Activated T-cell treated with anti-CD3 and anti-CD28 coated beads, Interleukin-2, amount 50 U/mL, for 24 hours (primary cell): ENCODE measurements at places on chromosomes 11 and 22.
A peak's percentile ranks its signal among the peaks of the same experiment; 100 is the strongest.

- H3K27ac ChIP-seq = no peak overlapping the region
- no peaks in the 10 kb centered on the region for H3K4me1 ChIP-seq
- peaks cover 12% of the 10 kb centered on the region for H3K27me3 ChIP-seq
- H3K4me3 ChIP-seq = no peak overlapping the region
- H3K36me3 ChIP-seq = no peaks in the 10 kb centered on the region
These were observed 28.8 kb upstream of the PPFIA1 start for GRCh38 chr11:70241709-70242108.

- no peak overlapping the region for H3K4me3 ChIP-seq
- peaks cover 7% of the 10 kb centered on the region for H3K4me1 ChIP-seq
- DNase-seq = no peak
- no peak overlapping the region for H3K27ac ChIP-seq
These were observed 25.4 kb upstream of the FXYD2 start for GRCh38 chr11:117849781-117850414.

DNA sequence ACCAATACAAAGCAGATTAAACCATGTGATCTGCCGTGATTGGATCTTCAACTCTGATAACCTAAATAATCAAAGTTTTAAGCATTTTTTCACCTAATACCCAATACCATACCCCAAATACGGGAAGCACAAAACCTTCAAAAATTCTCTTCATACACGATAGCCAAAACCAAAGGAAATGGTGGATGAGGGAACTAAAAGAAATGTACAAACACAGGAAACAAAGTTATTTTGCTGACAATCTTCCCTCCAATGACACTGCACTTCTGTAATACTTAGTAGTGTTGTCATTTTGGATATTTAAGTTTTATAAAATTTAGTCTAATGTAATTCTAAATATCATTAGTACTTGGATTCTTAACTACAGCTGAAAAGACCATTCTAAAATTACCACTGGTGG is 27.0 kb downstream of the CSTF3 start:
- peaks cover 52% of the 10 kb centered on the region for H3K36me3 ChIP-seq
- peaks cover 5% of the 10 kb centered on the region for H3K4me1 ChIP-seq
- no peaks in the 10 kb centered on the region for H3K27me3 ChIP-seq
- H3K4me3 ChIP-seq = no peak overlapping the region

DNA sequence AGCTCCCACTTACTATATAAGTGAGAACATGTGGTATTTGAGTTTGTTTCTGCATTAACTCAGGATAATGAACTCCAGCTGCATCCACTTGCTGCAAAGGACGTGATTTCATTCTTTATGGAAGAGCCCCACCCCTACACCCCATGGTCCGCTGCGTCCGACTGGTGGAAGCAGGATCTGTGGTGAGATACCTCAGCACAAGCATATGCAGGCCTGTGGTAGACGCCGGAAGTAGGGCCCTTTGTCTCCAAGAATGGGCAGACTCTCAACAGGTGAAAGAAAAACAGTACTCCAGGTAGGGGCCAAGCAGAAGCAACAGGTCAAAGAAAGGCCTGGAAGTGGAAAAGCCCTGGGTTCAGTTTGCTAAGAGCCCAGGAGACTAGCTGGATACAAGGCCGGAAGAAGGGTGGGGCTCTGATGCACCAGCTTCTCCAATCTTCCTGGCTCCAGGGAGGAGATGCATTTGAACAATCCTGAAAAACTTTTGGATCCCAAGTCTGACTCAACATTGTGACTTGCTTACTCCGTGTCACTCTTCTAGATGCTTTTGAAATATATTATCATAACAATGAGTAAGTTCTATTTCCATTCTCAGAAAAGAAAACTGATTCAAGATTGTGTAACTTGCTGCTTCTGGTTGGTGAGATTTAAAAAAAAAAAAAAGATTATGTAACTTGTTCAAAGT is 30.4 kb downstream of the NEAT1 start:
- H3K36me3 ChIP-seq = peaks cover 4% of the 10 kb centered on the region
- no peaks in the 10 kb centered on the region for H3K27me3 ChIP-seq
- peak; percentile 42 for DNase-seq
- peak overlapping the region; percentile 80 for H3K27ac ChIP-seq
- H3K4me3 ChIP-seq = peak overlapping the region; percentile 58

DNA sequence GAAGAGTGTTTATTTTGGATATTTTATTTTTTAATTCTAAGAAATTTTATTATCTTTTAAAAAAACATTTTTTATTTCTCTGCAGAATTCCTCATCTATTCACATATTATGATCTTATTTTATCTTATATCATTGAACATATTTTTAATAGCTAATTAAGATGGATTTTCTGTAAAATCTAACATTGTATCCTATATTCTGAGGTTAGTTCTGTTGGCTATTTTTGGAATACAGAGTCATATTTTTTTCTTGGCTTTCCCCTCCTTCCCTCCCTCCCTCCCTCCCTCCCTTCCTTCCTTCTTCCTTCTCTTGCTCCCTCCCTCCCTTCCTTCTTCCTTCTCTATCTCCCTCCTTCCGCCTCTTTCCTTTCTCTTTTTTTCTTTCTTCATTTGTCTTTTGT is 2326.6 kb upstream of the RAG2 start:
- H3K27me3 ChIP-seq = no peaks in the 10 kb centered on the region
- H3K4me3 ChIP-seq = no peak overlapping the region
- no peak overlapping the region for H3K27ac ChIP-seq
- no peak for DNase-seq
- no peaks in the 10 kb centered on the region for H3K4me1 ChIP-seq
- H3K36me3 ChIP-seq = no peaks in the 10 kb centered on the region

GRCh38 chr11:72642884-72643522 is 31.2 kb downstream of the PDE2A start:
- H3K4me3 ChIP-seq = peak overlapping the region; percentile 21
- H3K36me3 ChIP-seq = no peaks in the 10 kb centered on the region
- no peaks in the 10 kb centered on the region for H3K27me3 ChIP-seq
- H3K27ac ChIP-seq = no peak overlapping the region

DNA sequence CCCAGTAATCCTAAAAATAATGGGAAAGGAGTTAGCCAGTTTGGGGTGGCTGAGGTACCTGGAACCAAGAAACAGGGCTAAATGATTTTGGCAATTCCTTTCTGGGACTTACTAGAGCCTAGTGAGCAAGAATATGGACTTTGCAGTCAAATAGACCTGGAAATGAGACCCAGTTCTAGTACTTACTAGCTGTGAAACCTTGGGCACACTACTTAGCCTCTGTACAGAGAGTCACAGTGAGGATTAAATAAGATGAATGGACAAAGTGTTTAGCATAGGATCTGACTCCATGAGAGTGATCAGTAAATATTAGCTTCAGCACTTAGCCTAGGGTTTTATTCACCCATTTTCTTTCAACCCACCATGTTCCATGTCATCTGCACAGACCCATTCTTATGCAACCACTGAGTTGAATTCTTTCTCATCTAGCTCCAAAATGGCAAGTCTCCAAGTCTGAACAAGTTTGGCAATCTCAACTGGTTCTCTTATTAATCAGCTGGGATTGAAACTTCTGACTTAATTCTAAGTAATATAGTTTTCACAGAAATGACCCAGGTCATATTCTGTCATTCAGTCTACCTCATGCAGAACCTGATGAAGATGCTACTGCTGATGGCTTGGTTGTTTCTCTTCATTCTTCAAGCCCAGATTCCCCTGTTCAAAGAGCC is 15.0 kb upstream of the SORL1 start:
- no peak overlapping the region for H3K4me3 ChIP-seq
- H3K27me3 ChIP-seq = no peaks in the 10 kb centered on the region
- peak overlapping the region; percentile 39 for H3K27ac ChIP-seq
- H3K36me3 ChIP-seq = no peaks in the 10 kb centered on the region
- H3K4me1 ChIP-seq = peaks cover 64% of the 10 kb centered on the region

DNA sequence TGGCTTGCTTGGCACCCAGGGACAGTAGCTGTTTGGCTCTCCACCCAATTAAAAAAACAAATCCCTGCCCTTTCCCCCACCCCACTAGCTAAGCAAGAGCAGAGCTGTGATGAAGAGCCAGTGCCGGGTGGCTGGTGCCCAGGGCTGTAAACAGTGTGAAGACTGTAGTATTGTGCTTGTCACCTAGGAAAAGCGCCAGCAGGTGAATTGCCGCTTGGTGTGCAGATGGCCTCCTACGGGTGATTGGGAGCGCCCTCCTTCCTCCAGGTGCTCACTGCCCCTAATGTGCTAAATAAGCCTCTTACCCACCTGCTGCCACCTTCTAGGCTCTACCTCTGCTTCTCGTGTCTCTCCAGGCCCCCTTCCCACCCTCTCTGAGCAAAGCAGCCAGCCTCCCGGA is 18.4 kb upstream of the RAPSN start:
- peak overlapping the region; percentile 83 for H3K27ac ChIP-seq
- DNase-seq = no peak
- no peak overlapping the region for H3K4me3 ChIP-seq
- peaks cover 17% of the 10 kb centered on the region for H3K4me1 ChIP-seq

DNA sequence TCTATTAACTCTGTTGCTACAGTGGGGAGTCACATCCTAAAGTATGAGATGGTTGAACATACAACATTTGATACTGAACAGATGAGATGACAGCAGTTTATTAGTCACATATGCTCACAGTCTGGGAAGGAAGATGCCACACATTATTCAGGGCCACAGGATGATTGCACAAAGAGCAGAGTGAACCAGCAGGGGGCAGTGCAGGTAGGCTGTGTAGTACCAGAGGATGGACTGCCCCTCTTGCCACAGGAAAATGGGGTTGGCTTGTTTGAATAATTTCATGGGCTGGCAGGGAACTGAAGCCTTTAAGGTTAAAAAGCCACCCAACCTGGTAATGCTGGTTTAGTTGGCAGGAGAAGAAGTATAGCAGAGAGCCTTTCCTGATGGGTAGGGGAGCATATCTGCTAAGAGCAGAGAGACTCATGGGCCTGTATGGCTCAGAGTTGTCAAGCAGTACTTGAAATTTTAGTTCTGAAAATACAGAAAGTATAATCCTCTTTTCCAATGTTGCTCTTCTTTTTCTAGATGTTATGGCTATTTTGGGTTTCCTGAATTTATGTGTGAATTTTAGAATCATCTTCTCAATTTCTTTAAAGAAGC is 180.4 kb upstream of the B3GAT1 start:
- peak; percentile 60 for DNase-seq
- H3K4me1 ChIP-seq = no peaks in the 10 kb centered on the region
- peaks cover 10% of the 10 kb centered on the region for H3K27me3 ChIP-seq
- H3K27ac ChIP-seq = no peak overlapping the region
- H3K36me3 ChIP-seq = no peaks in the 10 kb centered on the region

DNA sequence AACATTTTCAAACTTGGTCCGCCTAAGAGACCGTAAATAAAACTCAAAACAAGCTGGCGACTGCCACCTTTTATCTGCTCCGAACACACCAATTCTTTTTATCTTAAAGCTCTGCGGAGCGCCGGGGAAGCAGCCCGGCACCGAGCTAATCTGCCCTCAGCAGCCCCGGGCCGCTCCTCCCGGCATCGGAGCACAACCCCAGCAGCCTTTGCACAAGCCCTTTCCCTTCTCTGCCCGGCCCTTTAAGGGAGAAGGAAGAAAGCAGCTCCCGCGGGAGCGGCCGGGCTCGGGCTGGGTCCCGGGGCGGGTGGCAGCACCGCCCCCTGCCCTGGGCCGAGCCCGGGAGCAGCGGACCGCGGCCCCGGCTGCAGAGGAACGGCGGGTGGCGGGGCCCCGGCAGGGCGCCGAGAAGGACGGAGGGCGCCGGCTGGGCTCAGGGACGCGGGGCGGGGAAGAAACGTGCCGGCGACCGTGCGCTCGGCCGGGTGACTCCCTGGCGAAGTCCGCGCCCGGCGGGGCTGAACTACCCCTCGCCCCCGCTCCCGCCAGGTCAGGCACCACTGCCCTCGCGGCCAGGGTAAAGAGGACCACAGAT is 133.6 kb upstream of the C11orf58 start:
- peaks cover 63% of the 10 kb centered on the region for H3K27me3 ChIP-seq
- peak overlapping the region; percentile 75 for H3K4me3 ChIP-seq
- peak; percentile 49 for DNase-seq
- peaks cover 28% of the 10 kb centered on the region for H3K4me1 ChIP-seq
- H3K36me3 ChIP-seq = no peaks in the 10 kb centered on the region
- no peak overlapping the region for H3K27ac ChIP-seq

DNA sequence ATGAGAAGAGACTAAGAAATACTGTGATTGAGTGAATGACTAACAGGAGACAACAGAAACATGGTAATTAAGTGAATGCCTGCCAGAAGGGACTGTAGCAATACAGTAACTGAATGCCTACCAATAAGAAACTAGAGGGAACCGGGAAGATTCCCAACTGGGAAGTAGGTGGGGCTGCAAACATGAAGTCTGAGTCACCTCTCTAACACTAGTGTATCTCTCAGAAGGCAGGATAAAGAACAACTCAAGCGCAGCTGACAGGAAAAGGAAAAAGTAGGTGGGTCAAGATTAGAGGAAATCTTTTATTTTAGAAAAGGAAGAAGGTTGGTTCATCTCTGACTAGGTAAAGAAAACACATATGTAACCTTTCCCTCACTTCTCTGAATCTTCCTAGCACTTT is 14.0 kb downstream of the C11orf42 start:
- no peaks in the 10 kb centered on the region for H3K27me3 ChIP-seq
- peaks cover 80% of the 10 kb centered on the region for H3K36me3 ChIP-seq
- no peak overlapping the region for H3K4me3 ChIP-seq
- H3K4me1 ChIP-seq = peaks cover 4% of the 10 kb centered on the region
- DNase-seq = no peak
- peak overlapping the region; percentile 19 for H3K27ac ChIP-seq

DNA sequence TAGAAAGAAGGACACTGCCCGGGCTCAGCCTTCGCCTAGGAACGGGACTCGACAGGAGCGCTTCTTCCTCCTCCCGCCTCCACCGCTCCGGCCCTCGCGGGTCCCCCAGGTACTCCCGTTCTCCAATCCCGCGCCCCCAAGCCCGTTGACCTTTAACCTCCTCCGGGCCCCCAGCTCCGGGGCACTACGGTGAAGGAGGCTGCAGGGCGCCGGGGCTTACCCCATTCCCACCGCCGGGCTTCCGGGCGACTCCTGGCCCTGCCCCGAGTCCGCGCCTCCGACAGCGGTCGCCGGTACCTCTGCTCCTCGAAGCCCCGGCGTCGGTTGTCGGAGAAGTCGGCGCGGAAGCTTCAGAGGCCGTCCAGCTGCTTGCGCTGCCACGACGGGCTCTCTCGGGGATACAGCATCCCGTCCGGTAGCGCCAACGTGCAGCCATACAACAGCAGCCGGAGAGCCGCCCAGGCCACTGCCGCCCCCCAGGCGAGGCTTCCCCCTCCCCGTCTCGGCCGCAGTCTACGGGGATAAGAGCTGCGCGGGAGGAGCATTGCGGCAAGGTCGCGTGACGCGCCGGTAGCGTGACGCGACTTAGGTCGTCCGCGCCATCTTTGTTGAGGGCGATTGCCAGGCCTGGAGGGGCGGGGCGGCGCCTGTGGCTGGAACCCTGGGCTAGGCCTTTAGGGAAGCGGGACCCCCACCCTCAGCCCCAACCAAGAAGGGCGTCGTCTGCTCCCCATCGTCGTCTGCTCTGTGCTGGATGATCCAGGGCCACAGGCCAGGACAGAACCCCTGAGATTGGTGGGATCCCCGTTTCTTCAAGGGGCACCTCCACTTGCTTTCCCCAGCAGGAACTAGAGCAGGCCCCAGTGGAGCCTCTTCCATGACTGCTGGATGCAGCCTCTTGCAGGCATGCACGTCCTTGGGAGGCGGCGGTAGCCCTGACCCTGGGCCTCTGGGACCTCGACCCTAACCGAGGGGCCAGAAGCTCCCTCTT is 26.3 kb downstream of the RGL4 start:
- H3K4me3 ChIP-seq = peak overlapping the region; percentile 80
- peak; percentile 90 for DNase-seq
- peaks cover 29% of the 10 kb centered on the region for H3K36me3 ChIP-seq
- H3K27me3 ChIP-seq = no peaks in the 10 kb centered on the region
- H3K27ac ChIP-seq = peak overlapping the region; percentile 88

- H3K27me3 ChIP-seq = peaks cover 56% of the 10 kb centered on the region
- DNase-seq = no peak
- no peaks in the 10 kb centered on the region for H3K36me3 ChIP-seq
- peaks cover 3% of the 10 kb centered on the region for H3K4me1 ChIP-seq
- no peak overlapping the region for H3K4me3 ChIP-seq
- H3K27ac ChIP-seq = no peak overlapping the region
These were observed 4.4 kb upstream of the DAGLA start for GRCh38 chr11:61675826-61676225.
